ENCODE measurements at places on chromosomes 16 and 17.

GRCh38 chr16:52022980-52023379 is 524.0 kb downstream of the TOX3 start:
- DNase-seq = no peak

DNA sequence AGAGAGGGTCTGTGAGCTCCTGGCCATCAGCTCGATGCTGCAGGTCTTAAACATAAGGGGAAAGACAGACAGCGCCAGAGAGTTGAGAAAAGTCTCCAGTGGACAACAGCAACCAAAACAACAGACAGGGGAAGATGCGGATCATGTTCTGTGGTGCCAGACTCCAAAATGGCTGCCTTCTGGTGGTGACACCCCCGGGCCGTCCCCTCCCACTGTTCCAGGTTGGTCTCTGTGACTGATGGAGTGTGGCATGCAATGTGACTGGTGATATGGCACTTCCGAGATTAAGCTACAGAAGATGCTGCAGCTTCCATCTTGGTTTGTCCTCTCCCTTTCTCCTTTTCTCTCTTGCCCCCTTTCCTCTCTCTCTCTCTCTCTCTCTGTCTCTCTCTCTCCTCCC is 40.4 kb upstream of the RBFOX3 start:
- DNase-seq = no peak

DNA sequence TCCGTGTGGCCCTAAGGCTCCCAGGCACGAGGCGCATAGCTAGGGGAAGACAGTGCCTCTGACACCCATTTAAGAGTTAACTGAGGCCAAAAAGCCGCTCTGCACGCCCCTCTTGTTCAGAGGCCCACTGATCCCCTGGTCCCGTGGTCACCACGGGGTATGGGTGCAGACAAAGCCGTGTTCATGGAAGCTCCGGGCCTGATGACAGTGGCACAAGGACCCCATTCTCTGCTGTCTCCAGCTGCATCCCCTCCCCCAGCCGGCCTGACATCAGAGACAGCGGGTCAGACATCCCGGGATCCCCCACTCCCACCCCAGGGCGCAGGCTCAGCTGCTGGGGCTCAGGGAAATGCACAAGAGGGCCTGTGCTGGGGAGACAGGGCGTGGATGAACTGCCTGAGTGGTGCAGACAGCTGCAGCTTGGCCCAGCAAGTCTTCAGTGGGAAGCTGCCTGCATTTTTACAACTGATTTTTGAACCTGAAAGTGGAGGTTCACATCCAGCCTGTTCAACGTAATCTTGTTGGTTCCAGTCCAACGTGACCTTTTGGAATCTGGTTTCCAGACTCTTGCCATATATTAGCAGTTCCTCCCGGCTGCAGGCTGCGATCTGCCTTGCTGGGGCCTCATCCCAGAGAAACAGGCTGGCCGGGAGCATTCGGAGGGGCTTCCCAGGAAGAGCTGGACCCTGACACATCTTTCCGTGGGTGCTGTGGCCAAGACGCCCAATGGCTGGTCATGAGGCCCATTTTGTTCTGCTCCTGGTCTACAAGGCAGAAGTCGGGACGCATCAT is 9.7 kb upstream of the BAHCC1 start:
- DNase-seq = no peak

DNA sequence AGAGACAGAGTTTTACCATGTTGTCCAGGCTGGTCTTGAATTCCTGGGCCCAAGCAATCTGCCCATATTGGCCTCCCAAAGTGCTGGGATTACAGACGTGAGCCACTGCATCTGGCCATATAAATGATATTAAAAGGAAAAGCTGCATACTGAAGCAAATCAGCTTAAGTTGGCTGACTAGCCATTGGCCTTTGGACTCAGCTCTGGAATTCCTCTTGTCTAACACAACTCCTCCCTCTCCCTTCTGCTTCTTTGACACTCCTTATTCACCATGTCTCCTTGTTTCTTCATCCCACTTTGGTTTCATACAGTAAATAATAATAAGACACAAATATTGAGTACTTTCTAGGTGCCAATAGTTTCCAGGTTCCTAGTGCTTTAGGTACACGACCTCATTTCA is 7.5 kb downstream of the KRT12 start:
- DNase-seq = no peak

DNA sequence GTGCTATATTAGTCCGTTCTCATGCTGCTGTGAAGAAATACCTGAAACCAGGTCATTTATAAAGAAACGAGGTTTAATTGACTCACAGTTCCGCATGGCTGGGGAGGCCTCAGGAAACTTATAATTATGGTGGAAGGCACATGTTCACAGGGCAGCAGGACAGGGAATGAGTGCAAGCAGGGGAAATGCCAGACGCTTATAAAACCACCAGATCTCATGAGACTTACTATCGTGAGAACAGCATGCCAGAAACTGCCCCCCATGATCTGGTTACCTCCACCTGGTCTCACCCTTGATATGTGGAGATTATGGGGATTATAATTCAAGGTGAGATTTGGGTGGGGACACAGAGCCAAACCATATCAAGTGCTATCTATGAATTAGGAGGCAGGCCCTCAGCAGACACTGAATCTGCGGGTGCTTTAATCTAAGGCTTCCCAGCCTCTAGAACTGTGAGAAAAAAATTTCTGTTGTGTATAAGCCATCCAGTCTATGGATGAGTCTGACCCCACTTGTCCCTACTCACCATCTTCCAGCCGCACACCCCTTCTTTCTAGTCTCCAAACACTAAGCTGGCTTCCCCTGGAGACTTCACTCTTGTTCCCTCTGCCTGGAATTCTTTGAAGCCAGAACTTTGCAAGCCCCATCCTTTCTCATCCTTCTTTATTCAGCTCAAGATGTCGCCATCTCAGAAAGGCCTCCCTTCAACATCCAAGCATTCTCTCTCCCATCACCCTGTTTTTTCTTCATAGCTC is 772 bp upstream of the NUP93 start:
- no peak for DNase-seq

GRCh38 chr17:72452286-72453173 is 331.7 kb downstream of the SOX9 start:
- no peak for DNase-seq

DNA sequence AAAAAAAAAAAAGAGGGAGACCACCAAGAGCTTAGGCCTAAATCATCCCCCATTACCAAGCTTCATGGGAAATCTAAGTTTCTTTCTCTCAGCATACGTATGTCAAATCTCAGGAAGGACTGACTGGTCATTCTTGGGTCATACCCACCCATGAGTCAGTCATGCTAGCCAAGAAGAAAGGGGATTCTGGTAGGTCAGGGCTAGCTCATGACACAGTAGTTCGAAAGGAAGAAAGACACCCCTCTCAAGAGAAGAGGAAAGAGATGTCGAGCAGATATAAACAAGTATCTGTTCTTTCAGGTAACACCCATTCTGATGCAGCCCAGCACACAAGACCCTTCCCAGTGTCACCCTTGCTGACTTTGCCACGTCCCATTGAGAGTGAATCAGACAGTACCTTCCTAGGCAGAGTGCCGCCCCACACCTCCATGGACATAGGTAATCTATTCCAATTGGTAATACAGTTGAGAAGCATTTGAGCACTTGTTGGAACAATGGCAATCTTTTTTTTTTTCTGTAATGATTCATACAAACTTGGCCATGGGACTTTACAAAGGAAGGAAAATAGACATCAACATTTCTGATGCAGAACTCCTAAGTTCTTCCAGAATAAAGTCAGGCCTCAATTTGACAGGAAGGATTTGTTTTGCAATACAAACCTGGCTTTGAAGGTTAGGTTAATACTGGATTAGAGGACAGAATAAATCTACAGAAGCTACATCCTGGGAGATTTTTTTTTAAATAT is 38.2 kb downstream of the COPRS start:
- DNase-seq = no peak

DNA sequence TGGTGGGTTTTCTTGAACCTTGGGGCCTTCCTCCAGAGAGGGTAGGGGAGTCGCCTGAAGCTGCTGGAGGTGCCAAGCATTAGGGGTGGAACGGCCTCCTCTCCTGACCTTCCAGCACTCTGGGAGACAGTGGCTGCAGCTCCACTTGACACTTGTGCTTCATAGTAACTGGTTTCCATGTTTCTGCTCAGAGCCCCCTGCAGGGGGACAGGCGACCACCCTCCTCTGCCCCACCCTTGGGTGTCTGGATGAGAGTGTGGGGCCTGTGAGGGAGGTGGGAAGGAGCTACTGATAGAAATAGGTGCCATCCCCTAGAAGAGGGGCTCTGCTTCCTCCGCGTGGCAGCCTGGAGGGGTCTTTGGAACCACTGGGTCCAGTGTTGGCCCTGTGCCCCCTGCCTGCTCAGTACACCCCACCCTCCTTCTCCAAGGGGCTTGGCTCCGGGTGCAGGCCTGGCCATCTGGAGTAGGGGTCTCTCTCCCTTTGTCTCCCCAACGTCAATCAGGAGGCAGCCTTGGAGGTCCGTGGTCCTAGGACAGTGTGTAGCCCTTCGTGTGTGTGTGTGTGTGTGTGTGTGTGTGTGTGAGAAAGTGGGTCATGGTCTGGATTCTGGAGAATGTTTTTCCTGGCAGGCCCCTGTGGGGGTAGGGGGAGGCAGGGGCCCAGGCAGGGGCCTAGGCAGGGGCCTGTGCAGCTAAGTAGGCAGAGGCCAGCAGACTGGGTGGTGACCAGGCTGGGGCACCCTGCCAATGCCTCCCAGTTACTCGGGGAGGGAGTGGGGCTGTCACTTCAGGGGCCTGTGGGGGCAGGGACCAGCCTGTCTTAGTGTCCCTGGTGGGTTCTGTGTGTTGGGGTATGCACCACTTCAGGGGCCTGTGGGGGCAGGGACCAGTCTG is 4.9 kb downstream of the LASP1 start:
- no peak for DNase-seq

DNA sequence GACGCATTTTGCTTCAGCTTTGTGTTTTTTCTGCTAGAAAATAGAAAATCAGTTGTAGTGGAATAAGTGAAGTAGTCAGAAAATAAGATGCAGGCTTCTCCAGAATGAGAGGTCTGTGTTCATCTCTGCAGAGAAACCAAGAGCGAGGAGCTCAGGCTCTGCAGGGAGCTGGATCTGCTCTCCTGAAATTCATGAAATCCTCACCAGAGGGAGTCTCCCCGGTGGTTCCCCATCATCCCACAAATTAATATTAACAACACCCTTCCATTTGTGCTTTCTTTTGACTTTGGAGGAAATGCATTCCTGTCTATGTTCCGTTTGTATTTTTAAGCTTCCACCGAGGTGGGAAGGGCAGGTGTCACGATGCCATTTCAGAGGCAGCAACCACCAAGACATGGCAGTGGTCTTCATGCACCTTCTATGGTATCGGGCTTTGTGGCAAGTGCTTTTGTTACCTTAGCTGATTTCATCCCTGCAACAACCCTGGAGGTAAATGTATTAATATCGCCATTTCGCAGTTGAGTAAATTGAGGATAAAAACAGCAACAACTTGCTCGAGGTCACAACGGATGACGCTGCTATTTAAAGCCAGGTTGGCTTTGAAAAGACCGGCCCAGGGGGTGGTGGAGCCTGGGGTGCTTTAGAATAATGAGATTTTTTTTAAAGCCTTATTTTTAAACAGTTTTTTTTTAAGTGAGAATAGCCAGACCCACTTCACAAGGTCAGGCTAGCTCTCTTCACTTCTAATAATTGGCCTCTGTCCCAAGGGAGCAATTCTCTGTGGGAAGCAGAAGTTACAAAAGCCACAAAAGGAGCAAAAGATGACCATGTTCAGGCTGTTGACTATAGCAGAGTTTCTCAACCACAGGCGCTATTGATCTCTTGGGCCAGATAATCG is 367.6 kb upstream of the ERCC4 start:
- DNase-seq = no peak

- DNase-seq = peak; percentile 64
These were observed 982 bp downstream of the SPAG9 start for GRCh38 chr17:51119415-51120356.

DNA sequence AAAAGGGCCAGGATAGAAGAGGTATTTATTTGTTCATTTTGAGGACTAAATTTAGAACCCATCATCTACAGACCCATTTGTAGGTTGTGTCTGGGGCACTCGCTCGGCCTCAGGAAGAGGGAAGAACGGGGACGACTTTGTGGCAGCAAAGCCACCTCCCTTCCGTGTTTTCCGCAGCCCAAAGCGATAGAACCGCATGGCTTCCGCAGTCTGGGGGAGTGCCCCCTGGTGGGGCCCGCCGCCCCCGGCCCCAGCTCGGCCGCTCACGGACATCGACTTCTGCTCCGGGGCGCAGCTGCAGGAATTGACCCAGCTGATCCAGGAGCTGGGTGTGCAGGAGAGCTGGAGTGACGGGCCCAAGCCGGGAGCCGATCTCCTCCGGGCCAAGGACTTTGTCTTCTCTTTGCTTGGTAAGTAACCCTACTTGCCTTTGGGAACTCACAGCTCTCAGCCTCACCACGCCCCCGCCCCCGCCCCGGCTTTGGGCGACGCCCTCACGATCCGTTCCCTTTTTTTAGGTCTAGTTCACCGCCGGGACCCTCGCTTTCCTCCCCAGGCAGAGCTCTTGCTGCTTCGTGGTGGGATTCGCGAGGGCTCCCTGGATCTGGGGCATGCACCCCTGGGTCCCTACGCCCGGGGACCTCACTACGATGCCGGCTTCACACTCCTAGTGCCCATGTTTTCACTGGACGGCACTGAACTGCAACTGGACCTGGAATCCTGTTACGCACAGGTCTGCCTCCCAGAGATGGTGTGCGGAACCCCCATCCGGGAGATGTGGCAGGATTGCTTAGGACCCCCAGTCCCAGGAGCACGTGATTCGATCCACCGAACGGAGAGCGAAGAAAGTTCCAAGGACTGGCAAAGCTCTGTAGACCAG is 681 bp downstream of the TMEM102 start:
- peak; percentile 73 for DNase-seq

DNA sequence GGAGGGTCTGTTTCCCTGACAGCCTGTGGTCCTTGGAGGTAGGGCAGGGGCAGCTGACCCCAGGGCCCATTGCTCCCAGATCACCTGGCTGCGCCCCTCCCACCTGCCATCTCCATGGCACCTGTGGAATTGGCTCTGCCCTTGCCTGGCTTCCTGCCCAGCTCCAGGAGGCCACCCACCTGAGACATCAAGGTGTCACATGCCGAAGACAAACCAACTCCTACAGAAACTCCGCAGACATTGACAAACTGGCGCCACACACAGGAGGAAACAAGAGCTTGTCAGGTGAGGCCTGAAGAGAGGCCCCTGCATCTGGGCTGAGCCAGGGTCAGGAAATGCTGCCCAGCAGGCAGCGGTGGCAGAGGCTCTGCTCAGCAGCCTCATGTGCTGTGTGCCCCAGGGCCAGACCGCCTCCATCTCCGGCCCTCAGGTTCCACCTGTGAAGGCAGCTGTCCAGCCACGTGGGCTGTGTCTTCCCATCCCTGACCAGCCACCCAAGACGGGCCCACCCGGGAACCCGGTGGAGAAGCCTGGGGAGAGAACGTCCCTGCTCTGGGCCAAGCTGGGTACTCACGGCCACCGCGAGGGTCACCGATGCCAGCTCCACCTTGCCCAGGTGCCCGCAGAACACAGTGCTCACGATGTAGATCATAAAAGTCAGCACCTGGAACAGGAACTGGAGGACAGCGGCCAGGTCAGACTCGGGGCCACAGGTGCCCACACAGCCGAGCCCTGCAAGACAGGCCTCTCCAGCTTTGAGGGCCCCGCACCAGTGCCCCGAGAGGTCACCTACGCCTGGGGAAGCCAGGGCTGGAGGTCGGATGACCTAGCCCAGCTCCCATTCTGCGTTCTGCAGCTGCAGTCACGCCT is 1.6 kb downstream of the SLC47A2 start:
- DNase-seq = no peak

GRCh38 chr16:85650844-85651628 is 37.7 kb downstream of the GINS2 start:
- DNase-seq = no peak

Measured in GM20000 (cell line).